Right ventricle myocardium inferior (tissue), 1 donor: ENCODE measurements at places on chromosomes 11 and 22. TPM values are rescaled to one million over a fixed set of nuclear protein-coding genes. Genes with fewer than 3 reads are reported as not detected.

GRCh38 chr11:23789938-23790371, 706.9 kb upstream of the LUZP2 start:
- no peak for DNase-seq

GRCh38 chr22:50490531-50491308, 4.1 kb downstream of the MIOX start:
- DNase-seq, result no peak

GRCh38 chr11:94457118-94458029, 36.3 kb downstream of the MRE11 start:
- DNase-seq, result no peak

NPTXR gene
- total RNA-seq, result 19.7 TPM

SYT12 gene
- total RNA-seq, result 0.32 TPM
